ENCODE measurements at places on chromosomes 11 and 22. TPM values are rescaled to one million over a fixed set of nuclear protein-coding genes. Genes with fewer than 3 reads are reported as not detected.

The FOLR2 gene
- polyA plus RNA-seq: not detected

The SAA2 gene
- polyA plus RNA-seq: not detected

The VSIG2 gene
- polyA plus RNA-seq: not detected

The ANGPTL5 gene
- 0.42 TPM for polyA plus RNA-seq

The HBE1 gene
- not detected for polyA plus RNA-seq

The FOLR3 gene
- not detected for polyA plus RNA-seq

The C1QTNF6 gene
- 3.7 TPM for polyA plus RNA-seq

The PRG3 gene
- not detected for polyA plus RNA-seq

The TSSC4 gene
- polyA plus RNA-seq: 4.8 TPM

The SPDYC gene
- not detected for polyA plus RNA-seq

The YPEL4 gene
- polyA plus RNA-seq: 1.0 TPM

The OR52E8 gene
- not detected for polyA plus RNA-seq

The CDCA5 gene
- polyA plus RNA-seq: 1.8 TPM

The PDXP gene
- 50.4 TPM for polyA plus RNA-seq

The OR10G8 gene
- polyA plus RNA-seq: not detected

The SMTNL1 gene
- not detected for polyA plus RNA-seq

The TTLL12 gene
- polyA plus RNA-seq: 1.3 TPM

The RCOR2 gene
- not detected for polyA plus RNA-seq

The RAB39A gene
- polyA plus RNA-seq: 2.8 TPM

The TMEM45B gene
- polyA plus RNA-seq: not detected

The IL18 gene
- not detected for polyA plus RNA-seq

The APOBEC3H gene
- polyA plus RNA-seq: not detected

The FAM180B gene
- polyA plus RNA-seq: not detected

The TRPC6 gene
- polyA plus RNA-seq: not detected

The SUSD2 gene
- not detected for polyA plus RNA-seq

The ARHGEF17 gene
- polyA plus RNA-seq: 6.8 TPM

Data from Purkinje cell (primary cell).